ENCODE measurements at places on chromosomes 2 and 18. TPM values are rescaled to one million over a fixed set of nuclear protein-coding genes. Genes with fewer than 3 reads are reported as not detected.

DNA sequence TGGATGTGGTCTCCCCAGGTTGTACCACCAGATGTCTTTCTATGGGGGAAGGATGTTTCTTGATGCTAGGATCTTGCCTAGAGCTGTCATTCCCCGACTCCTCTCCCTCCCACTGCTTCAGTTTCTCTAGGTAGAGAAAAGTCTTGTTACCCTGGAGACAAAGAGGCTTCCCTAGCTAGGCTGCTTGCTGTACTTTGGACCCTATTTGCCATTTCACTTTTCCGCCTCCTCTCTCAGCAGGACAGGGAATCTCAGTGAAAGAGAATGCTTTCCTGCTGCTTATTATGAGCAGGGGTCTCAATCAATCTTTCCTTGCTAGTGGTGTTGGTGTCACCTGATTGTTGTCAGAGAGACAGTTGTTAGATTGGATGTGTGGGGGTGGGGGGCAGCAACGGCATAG is 818.8 kb upstream of the GYPC start:
- no peak for DNase-seq

- no peak for DNase-seq
These were observed 154.2 kb upstream of the RMP24 start for GRCh38 chr18:35818353-35818667.

- no peak for DNase-seq
These were observed 10.1 kb upstream of the ATP8B1 start for GRCh38 chr18:57813245-57813644.

DNA sequence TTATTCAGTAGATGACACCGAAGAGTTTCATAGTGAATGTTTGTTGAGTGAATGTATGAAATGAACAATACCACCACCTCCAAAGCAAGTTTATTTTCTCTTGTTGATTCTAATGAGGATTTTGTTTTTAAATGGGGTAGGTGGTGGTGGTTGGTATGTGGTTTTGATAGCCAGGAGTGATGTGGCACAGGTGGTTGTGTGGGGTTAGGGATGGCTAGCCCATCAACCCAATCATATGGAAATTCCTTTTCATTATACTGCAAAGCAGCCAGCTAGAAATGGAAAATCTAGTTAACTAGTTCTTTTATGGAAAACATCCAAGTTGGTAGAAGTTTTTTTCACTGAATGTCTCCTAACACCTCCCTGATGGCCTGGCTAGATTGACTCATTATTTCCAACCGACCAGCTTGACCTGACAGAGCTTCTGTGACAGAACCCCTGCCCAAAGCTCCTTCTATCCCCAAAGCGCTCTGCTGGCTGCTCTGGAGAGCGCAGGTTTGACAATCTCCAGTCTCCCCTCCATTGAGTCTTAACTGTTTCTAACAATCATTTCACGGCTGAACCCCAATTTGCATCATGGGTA is 376.9 kb downstream of the MTX2 start:
- DNase-seq: no peak

The MAP3K2 gene
- 80.6 TPM for total RNA-seq

DNA sequence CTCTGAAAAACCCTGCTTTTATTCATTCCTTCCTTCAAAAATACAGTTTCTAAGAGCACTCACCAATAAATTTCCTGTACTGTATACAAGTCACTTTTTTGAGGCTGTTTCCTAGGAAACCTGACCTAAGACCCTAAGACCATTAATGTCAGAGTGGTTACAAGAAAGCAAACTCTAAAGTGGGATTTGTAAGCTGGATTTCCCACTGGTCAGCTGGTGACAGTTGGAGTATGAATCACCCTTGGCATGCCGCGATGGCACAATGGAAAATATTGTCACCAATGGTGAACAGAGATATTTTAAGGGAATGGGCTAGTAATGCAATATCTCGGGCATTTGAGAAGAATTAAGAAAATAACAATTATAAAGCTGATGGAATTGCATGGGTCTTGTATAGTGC is 101.9 kb downstream of the COL3A1 start:
- DNase-seq: no peak

DNA sequence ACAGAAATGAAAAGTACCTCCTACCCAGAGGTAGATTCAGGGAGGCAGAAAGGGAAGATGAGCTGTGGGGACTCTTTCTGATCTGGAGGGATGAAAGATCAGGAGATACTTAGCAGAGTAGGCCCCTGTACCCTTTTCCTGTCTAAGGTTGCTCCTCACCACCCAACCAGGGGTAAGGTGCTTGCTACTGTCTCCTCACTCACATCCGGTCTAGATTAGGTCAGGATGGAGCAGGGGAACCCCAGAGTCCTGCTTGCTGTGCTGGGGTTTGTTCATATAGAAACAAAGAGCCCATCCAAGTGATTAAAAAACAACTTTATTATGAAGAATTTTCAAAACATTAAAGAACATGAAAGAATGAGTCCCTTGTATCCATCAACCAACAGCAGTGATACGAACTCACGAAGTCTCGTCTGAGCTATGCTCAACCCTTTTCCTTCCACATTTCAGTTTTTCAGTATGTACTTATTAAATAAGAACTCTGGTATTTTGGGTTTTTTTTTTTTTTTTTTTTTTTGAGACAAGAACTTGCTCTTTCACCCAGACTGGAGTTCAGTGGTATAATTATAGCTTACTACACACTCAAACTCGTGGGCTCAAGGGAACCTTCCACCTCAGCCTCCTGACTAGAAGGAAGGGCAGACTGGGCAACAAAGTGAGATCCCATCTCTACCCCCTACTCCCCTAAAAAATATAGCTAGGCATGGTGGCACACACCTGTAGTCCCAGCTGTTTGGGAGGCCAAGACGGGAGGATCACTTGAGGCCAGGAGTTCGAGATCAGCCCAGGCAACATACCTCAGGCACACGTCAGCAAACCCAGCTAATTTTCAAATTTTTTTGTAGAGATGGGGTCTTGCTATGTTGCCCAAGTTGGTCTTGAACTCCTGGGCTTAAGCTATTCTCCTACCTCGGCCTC is 28.5 kb upstream of the MCFD2 start:
- no peak for DNase-seq

DNA sequence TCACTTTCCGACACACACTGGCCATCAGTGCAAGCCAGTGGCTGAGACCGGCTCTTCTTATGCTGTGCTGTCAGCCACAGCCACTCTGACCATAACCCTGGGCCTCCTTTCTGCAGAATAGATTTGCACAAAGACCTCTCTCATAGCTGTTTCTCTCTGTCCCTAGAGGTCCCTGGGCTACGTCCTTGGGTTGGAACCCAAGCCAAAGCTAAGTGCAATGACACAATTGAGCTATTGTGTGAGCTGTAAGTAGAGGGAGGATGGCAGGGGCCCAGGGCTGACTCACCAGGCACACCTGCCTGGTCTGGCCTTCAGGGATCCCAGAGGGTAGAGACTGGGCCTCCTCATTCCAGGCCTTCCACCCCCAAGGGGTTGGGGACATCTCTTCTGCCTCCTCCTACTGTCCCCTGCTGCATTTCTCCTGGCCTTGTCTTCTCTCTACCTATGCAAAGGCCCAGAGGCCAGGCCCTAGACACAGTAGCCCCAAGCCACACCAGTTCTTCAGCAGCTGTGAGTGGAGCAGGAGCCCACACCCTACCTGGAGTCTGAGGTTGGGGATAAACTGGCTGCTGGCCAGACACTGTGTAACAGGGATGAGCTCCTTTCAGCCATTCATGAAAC is 174.6 kb downstream of the NCK2 start:
- no peak for DNase-seq

DNA sequence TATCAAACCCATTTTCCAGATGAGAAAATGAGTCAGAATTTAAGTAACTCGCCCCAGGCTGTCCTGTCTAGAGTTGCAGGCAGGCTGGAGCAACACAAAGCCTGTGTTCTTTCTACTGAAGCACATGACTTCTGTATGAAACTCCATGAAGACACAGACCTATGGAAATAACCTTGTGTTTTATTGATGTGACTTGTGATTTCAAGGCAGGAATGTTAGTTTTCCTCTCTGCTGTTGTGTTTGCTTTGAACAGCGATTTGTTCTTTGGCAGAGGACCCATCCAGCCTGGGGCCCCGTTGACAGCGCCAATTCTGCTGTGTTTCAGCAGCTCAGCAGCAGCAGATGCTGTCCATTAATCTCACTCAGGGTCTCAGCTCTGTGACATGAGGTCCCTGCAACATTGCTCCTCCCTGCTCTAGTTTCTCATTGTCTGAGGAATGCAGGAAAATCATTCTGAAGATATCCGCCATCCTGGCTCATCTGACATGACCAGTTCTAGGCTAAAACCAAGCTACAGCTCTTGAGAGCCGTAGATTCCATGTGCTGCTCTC is 344.3 kb upstream of the RAB12 start:
- no peak for DNase-seq

The G6PC2 gene
- total RNA-seq: not detected

DNA sequence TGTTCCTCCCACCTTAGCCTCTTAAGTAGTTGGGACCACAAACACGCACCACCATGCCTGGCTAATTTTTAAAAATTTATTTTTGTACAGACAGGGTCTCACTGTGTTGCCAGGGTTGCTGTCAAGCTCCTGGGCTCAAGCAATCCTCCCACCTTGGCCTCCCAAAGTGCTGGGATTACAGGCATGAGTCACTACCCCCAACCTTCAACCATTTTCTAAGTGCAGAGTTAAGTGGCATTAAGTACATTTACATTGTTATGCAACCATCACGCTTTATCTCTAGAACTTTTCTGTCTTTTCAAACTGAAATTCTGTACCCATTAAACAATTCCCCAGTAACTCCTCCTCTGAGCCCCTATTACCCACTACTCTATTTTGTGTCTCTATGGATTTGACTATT is 45.9 kb upstream of the AFF3 start:
- no peak for DNase-seq

DNA sequence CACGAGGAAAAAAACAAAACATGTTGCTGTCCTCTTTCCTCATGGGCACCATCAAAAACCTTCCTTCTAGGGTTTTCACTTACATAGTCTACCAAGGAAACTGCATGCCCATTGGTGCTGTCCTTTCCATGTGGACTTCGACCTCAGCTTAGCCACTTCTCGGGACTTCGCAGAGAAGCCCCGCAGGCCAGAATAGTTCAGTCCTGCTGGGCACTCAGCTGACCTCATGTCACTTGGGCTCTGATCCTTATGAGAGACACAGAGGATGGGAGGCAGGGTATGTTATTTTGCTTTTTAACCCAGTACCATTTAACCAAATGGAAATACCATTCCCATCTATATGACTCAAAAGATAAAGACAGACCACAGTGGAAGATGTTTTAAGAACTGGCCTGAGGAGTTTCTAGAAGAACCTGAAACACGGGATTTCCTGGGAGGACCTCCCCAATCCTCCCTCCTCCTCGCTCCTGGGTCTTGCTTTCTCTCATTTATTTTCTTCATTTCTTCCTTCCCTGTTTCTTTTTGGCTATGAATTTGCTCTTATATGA is 28.4 kb downstream of the AAK1 start:
- no peak for DNase-seq

The LAMA1 gene
- total RNA-seq: 2.7 TPM
